ENCODE measurements at places on chromosomes 1 and 21. TPM values are rescaled to one million over a fixed set of nuclear protein-coding genes. Genes with fewer than 3 reads are reported as not detected.

DNA sequence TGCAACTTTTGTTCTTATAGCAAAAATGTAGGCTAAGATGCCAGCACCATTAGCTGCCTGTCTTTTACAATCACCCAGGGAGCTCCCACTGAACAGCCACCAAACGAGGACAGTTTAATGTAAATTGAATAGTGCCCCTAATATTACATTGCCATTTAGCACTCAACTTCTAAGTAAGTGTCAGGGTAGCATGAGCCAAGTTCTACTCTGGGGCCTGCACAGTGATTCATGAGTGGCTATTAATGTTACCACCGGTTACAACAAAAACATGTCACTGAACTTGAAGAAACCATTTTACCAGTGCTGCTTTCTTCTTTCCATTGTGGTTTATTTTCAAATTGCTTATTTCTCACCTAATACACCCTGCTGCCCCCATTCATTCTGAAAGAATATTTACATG lies 295.6 kb upstream of the RRP15 start:
- DNase-seq, result no peak

- DNase-seq, result no peak
Observed at GRCh38 chr1:195965475-195965874, 642.8 kb downstream of the KCNT2 start.

DNA sequence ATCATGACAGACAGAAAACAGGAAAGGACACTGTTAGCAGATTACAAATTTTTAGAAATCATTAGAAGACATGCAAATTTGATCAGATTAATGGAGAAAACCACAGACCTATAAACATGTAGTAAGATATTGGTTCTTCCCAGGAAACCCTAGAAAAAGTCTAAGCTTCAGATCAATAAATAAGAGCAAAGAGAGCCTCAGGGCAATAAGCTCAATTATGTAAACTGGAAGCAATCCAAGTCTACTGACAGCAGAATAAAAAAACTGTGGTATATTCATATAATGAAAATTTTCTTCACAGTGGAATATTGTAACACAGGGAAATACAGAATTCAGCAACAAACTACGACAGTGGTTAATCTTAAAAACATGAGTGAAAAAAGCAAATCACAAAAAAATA lies 36.3 kb downstream of the NRDC start:
- no peak for DNase-seq

DNA sequence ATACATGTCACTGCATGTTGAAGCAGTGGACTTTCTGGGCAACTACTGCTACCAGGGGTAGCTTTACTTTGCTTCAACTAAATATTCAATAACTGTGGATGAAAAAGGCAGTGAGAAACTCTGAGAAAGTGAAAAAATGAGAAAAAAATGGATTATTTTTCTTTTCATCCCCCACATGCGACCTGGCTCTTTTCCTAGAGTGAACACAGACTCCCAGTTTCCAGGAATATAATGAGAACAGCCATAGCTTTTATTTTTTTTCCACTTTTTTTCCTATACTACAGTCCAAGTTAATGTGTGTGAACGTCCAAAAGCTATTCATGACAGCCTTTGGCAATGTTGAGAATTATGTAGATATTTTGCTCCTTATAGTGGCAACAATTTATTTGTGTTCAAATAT lies 230.4 kb downstream of the DNM3 start:
- DNase-seq, result no peak

DNA sequence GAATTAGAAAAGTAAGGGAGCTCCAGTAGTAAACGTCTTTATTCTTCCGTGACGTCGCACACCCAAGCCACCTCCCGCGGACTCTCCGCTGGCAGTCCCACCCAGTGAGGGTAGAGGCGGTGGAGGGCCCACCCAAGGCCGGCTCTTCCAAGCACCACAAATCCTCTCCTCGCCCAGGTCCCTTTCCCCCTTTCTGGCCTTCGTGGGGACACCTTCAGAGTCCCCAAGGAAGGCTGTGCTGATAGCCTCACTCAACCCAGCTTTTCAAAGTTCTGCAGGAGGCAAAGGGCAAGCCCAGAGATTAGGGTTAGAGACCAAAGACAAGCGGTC lies 349 bp upstream of the GPN2 start:
- no peak for DNase-seq

DNA sequence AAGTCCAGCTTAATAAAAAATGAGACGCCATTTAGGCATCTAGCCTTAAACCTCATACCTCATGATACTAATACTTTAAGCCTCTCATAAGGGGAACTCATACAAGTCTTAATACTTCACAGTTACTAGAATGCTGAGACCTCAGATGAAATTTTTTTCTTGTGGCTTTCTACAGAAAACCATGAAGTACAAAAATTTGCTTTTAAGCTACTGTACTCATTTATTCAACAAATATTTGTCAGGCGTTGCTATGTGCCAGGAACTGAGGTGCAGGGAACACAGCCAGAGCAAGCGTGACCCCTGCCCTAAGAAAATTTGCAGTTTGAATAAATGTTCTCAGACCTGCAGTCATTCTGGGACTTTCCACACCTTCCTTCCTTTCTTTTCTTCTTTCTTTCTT lies 150.6 kb downstream of the MRPL39 start:
- no peak for DNase-seq

- DNase-seq, result no peak
Observed at GRCh38 chr1:111593403-111594305, 25.9 kb upstream of the RAP1A start.

DNA sequence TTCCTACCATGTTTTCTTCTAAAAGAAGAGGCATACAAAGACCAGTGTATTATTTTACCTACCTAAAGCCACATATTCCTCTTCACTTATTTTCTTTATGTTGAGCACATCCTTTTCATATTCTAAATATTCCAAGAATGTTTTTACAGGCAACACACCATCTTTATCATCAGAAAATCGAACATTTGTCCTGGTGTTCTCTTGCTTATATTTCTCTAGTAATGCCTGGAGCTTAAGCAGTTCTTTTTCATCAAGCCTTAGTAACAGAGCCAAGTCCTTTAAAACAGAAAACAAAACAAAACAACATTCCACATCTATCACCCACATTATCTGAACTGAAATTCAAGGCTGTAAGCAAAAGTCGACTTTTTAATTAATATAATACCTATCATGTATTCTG lies 88.7 kb downstream of the IARS2 start:
- DNase-seq, result no peak

DNA sequence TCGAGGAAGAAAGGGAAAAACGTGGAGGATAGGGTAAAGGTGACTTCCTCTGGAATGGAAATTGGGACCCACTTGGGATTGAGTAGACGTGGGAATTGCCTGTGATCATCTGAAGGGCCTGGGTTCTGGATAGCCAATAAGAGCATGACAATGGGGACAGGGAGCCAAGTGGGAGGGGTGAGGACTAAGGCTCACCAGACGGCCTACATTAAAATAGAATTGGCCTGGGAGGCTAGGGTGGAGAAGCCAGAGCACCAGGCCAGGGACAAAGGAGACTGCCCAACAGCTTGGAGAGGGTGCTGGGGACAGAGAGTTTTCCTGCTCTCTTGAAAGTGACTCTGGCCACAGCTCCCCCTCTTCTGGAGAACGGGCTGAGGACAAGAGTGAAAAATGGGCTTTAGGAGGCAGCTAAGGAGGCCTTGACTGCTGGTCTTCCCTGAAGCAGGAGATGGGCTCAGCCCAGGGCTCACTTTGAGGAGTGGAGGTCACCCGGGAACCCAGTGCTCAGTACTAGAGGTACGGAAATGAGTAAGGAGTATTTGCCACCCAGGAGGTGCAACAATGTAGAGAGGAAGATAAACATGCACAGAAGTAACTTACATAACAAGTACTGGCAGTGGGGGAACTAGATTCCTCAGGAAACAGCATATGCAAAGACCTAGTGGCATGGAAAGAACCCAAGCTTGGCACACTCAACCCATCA lies 18.8 kb downstream of the INKA2 start:
- no peak for DNase-seq

GRCh38 chr1:66438501-66438900 lies 95.5 kb upstream of the SGIP1 start:
- DNase-seq, result no peak

- no peak for DNase-seq
Observed at GRCh38 chr1:177181631-177182291, 11.0 kb downstream of the BRINP2 start.

DNA sequence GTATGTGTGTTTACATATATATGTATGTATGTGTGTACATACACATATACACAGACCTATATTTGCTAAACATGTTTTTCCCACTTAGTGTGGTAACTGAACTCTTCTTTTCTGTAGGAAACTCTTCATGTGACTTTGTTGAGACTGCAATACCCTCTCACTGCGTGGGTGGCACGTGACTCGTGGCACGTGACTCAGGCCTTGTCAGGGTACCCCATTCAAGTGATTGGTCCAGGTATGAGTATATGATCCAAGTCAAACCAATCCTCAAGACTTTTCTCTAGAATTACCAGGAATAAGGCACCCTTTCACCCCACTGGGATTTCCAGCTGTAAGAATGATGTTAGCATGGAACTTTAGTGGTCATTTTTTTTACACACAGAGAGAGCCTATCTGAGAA lies 149.2 kb upstream of the KCNK2 start:
- DNase-seq, result no peak

DNA sequence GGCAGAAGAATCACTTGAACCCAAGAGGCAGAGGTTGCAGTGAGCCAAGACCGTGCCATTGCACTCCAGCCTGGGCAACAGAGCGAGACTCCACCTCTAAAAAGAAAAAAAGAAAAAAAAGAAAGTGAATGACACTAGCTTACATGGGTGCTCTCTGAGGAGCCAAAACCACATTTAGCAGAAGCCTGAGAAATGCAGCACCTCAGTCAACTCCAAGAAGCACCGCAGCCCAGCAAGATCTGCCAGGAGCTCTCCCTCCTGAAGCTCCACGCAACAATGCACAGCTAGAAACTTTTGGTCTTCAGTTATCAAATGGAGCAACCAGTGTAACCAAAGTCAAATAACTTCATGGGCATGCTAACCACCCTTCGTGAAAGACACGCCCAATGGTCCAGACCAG lies 229.1 kb downstream of the SETD4 start:
- no peak for DNase-seq

GRCh38 chr1:40187399-40187798 lies 26.2 kb downstream of the RLF start:
- no peak for DNase-seq

GRCh38 chr1:44664730-44665370 lies 9.4 kb downstream of the TMEM53 start:
- DNase-seq, result no peak

GRCh38 chr1:183279835-183280234 lies 93.8 kb downstream of the LAMC2 start:
- DNase-seq, result no peak

DNA sequence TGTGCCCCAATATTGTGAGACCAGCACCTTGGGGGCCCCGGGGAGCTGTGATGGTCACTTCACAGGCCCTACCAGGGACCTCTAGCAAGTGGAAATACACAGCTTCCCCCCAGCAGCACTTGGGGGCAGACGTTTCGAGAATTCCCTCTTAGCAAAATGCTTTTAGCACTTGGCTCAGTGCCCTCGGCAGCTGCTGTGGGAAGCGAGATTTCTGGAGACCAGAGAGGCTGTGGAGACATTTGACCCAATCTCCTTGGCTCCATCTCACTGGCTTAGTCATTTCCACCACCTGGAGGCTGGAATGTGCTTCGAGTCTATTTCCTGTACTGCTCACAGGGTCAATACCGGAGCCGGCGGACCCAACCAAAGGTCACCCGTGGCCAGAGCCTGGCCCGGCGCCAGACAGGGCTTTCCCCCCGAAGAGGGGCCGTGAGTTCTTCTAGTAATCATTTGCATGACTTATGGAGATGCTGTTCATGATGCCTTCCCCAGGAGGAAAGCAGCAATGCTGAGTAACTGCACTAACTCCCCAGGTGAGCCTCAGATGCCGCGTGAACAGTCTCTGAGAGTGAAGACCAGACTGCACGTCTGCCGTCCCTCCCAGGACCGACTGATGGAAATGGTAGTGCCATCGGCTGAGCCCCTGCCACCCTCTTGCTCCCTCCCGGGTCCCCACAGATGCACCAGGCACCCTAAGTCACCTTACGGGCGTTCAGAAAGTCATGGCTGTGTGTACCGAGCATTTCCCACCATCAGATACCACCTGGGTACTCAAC lies 4.4 kb upstream of the C2CD2 start:
- DNase-seq, result no peak

- no peak for DNase-seq
Observed at GRCh38 chr1:27562021-27562420, 41.9 kb downstream of the AHDC1 start.

GRCh38 chr1:224897529-224898327 lies 31.7 kb upstream of the DNAH14 start:
- DNase-seq, result no peak

- DNase-seq, result no peak
Observed at GRCh38 chr1:116586741-116587143, 15.9 kb upstream of the CD58 start.

DNA sequence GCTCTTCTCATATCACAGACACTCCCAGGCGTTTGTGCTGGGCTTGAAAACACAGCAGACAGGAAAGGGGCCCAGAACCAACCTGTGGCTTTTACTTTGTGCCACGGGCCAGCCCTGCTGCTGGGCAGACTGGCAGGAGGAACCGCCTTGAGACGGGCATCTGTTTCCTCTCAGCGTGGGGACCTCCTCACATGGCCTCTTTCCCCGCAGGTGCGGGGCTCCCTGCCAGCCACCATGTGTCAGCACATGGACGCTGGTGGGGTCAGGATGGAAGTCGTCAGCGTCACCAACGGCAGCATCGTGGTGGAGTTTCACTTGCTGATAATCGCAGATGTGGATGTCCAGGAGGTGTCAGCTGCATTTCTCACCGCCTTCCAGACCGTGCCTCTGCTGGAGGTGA lies 47.8 kb downstream of the UMODL1 start:
- no peak for DNase-seq

DNA sequence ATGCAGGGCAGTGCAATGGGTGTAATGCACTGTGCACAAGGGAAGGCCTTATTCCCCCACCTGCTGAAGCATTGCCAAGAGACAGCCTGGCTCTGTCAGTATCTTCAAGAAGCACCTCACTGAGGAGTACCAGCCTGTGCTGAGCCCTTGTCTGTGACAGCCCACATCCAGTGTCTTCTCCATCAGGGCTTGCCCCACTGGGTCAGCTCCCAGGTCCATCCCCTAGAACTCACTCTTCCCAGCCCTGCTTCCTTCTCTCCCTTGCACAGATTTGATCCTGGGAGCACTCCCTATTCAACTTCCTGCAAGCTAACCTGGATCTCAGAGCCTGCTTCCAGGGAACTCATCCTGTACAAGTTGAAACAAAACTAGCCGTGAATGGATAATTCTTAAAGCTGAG lies 33.6 kb upstream of the IFNGR2 start:
- DNase-seq, result no peak

DNA sequence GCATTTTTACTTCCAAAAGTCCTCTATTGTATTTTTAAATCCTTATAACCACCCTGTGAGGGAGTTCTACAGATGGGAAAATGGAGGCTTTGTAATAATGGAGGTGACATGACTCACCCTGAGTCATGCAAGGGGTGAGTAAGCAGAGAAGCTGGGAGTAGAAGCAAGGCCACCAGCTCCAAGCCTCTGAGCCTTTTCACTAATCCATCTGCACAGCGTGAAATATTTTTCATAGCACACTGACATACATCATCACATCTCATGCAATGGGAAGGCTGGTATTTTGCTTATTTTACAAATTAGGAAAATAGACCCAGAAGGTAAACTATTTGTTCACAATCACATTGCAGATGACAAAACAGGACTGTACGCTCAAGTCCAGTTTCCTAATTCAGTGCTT lies 96.9 kb downstream of the KCNH1 start:
- no peak for DNase-seq

The PIGR gene
- not detected for polyA plus RNA-seq

The AMY1A gene
- polyA plus RNA-seq, result not detected

The TSPEAR gene
- polyA plus RNA-seq, result not detected

The CLEC20A gene
- not detected for polyA plus RNA-seq

The DNM3 gene
- polyA plus RNA-seq, result 0.41 TPM

The LCE2A gene
- polyA plus RNA-seq, result not detected

The CELA2B gene
- not detected for polyA plus RNA-seq

The GJA4 gene
- not detected for polyA plus RNA-seq

The SIM2 gene
- polyA plus RNA-seq, result 0.03 TPM

Data from naive thymus-derived CD8-positive, alpha-beta T cell (primary cell).